NCI-H2081 treated with DMSO at 0.1 percent for 48 hours (cell line): ENCODE measurements at places on chromosomes 2 and 18.

DNA sequence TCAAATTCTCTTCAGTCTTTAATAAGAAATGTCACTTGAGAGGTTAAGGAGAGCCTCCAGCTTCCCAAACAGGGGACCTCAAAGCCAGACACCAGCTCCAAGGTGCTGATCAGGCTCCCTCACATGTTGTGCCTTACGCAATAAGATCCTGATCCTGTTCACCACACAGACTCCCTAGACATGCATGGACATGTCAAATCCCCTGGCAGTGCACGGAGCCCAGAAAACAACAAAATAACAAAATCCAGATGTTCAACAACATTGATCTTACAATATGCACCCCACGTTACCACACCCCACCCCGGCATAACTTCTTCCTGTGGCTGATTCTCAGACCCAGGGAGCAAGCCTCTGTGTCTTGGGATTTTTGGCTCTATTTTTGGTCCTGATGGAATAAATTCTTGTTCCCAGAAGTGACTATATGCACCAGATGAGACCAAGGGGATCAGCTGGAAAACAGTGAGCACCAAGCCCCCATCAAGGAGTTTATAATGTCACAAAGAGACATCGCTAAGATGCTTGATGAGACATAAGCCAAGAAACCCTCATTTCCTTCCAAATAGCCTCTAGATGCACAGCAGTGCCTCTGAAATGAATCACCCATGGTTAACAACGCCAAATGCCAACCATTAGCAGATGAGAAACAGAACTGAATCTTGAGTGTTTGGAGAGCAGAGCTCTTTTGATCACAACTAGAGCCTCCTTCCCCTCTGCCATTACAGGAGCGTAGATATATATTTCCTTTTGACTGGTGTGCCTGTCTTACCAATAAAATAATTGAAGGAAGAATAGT lies 198.2 kb downstream of the PRKCE start:
- no peak for DNase-seq

- DNase-seq = no peak
Measured at GRCh38 chr2:26072925-26073768, 39.3 kb downstream of the RAB10 start.

- no peak for DNase-seq
Measured at GRCh38 chr2:159290289-159290907, 3.9 kb upstream of the WDSUB1 start.

DNA sequence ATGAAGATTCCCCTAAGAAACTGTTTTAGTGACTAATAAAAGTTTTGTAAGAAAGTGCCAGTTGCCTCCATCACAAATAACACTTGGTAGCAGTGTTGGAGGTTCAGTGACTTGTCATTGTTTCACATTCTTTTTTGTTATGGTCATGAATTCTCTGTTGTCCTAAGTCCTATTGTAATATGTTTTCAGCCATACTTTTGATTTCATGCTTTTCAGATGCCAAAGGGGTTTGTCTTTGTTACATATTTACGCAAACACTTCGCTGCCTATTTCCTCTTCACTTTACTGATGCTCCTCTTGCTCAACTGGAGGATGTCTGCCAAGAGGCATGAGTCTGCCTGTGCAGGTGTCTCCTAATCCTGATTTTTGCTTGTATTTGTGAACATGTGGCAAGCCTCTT lies 66.6 kb downstream of the PHLPP1 start:
- DNase-seq = no peak

DNA sequence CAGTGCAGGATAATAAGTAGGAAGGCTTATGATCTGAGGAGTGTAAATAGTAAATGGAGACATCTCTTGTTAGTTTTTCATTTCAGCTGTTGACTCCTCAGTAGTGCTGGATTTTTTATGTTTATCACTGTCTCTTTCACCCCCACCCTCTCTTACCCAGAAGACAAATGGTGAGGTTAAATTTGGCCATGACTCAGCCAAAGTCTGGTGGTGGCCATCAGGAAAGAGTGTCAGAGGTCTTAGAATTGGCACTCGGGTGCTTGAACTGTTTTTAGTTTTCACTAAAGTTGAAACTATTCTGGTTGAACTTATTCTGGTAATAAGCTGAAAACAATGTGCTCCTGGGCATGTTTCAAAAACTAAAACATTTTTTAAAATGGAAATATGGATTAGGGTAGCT lies 123.3 kb downstream of the FHOD3 start:
- DNase-seq = no peak
